ENCODE measurements at places on chromosomes 5 and 9. TPM values are rescaled to one million over a fixed set of nuclear protein-coding genes. Genes with fewer than 3 reads are reported as not detected.

The MCC gene
- 10.1 TPM for total RNA-seq

DNA sequence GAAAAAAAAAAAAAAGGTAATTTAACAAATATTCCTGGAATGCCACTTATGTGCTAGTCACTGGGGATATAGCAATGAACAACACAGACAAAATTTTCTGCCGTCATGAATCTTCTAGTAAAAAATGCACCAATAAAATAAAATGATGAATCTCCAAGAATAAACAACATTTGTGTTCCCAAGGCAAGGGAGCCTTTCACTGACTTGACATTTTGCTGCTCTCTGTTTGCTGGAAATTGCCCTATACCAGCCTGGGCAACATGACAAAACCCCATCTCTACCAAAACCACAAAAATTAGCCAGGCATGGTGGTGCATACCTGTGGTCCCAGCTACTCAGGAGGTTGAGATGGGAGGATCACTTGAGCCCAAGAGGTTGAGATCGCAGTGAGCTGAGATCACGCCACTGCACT is 64.5 kb upstream of the ERBIN start:
- DNase-seq, result no peak
- H3K36me3 ChIP-seq, result no peaks in the 10 kb centered on the region
- no peak overlapping the region for H3K4me3 ChIP-seq
- H3K27me3 ChIP-seq, result no peaks in the 10 kb centered on the region

DNA sequence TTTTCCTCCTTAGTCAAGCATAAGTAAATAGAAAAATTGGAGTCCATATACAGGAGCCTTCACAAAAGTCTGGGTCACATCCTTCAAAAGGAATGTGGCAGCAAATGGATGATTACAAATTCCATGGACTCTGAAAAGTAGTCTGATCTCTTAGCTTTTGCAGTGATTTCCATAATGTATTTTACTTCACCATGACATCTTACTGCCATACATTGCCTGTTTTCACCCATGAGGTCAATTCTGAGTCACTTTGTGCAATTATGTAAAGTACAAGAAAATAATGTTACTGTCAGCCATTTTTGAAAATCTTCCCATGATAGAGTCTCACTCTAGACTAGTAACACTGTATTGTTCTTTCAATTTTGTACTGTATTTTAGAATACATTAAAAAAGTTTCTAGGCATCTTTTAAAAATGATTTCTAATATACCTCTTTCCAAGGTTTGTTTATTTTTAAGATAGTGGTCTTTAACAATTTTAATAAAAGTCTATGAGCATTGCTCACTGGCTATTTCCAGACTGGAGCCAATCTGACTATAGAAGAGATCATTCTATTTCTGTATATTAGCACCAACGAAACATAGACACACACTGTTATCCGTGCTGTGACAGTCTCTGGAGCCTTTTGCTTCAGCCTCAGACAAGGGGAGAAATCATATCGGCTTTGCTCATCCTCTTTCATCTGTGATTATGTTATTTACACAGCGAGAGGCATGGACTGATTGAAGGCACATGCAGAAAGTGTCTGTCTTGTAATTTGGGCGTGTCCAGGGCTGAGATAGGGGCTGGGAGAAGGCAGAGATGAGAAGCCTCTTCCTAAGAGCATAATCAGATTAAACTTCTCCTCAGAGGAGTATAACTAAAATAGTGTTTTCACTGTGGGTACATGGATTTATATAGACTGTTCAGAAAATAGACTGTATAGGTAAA is 22.9 kb upstream of the ACTBL2 start:
- no peaks in the 10 kb centered on the region for H3K36me3 ChIP-seq
- H3K4me3 ChIP-seq, result no peak overlapping the region
- DNase-seq, result no peak
- no peaks in the 10 kb centered on the region for H3K4me1 ChIP-seq
- no peak overlapping the region for H3K27ac ChIP-seq

DNA sequence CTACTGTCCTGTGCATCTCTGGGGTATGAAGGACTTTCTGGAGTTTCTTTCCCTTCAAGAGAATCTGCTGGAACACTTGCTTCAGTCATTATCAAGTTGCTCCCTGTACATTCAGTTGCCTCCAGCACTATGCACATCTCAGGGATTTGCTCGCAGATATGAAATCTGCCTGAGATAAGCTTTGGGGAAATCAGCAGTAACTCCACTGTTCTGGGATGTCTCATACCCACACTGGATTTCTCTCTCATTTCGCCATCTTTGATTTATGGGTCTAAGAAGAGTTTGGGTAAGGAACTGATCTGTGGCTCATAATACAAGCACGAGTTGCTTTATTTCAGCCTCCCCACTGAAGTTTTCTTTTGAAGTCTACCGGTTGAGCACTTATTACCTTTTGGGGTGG is 585.6 kb downstream of the PSAT1 start:
- H3K4me3 ChIP-seq, result no peak overlapping the region
- no peaks in the 10 kb centered on the region for H3K36me3 ChIP-seq
- no peak for DNase-seq
- H3K27me3 ChIP-seq, result no peaks in the 10 kb centered on the region

- H3K27me3 ChIP-seq, result peaks cover 5% of the 10 kb centered on the region
- H3K27ac ChIP-seq, result no peak overlapping the region
- H3K4me3 ChIP-seq, result peak overlapping the region; percentile 93
- H3K4me1 ChIP-seq, result peaks cover 9% of the 10 kb centered on the region
- H3K36me3 ChIP-seq, result no peaks in the 10 kb centered on the region
Observed at GRCh38 chr9:137085920-137086530, 760 bp upstream of the MAN1B1 start.

- no peak for DNase-seq
- H3K27ac ChIP-seq, result no peak overlapping the region
- H3K36me3 ChIP-seq, result no peaks in the 10 kb centered on the region
- H3K4me3 ChIP-seq, result no peak overlapping the region
- H3K4me1 ChIP-seq, result peaks cover 35% of the 10 kb centered on the region
Observed at GRCh38 chr9:87389936-87390335, 107.7 kb upstream of the DAPK1 start.

The DMGDH gene
- 0.52 TPM for total RNA-seq

GRCh38 chr5:73030995-73031394 is 75.2 kb downstream of the FCHO2 start:
- H3K36me3 ChIP-seq, result no peaks in the 10 kb centered on the region
- peak; percentile 81 for DNase-seq
- peak overlapping the region; percentile 86 for H3K27ac ChIP-seq

- H3K27me3 ChIP-seq, result no peaks in the 10 kb centered on the region
- no peak overlapping the region for H3K27ac ChIP-seq
- H3K4me3 ChIP-seq, result no peak overlapping the region
- no peaks in the 10 kb centered on the region for H3K36me3 ChIP-seq
- no peak for DNase-seq
Observed at GRCh38 chr9:34689512-34689911, 1.6 kb downstream of the CCL19 start.

- DNase-seq, result no peak
- 0 out of 2 replicates have a peak, but pooled peaks cover 7% of the 10 kb centered on the region for H3K36me3 ChIP-seq
- peaks cover 14% of the 10 kb centered on the region for H3K4me1 ChIP-seq
- no peak overlapping the region for H3K27ac ChIP-seq
- no peaks in the 10 kb centered on the region for H3K27me3 ChIP-seq
Observed at GRCh38 chr5:6634788-6635430, 1.7 kb downstream of the SRD5A1 start.

The TRIP13 gene
- total RNA-seq, result 44.4 TPM

The EGFLAM gene
- total RNA-seq, result 0.50 TPM

DNA sequence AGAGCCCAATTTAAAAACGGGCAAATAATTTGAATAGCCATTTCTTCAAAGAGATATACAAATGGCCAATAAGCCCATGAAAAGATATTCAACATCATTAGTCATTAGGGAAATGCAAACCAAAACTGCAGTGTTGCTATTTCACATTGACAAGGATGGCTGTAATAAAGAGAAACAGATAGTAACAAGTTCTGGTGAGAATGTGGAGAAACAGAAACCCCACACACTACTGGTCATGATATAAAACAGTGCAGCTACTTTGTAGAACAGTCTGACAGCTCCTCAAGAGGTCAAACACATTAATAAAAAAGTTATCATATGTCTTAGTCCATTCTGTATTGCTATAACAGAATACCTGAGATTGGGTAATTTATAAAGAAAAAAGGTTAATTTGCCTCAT is 237.0 kb upstream of the GRAMD2B start:
- H3K4me3 ChIP-seq, result no peak overlapping the region
- no peaks in the 10 kb centered on the region for H3K36me3 ChIP-seq
- no peak for DNase-seq
- H3K4me1 ChIP-seq, result peaks cover 11% of the 10 kb centered on the region
- H3K27me3 ChIP-seq, result no peaks in the 10 kb centered on the region

All from GM23338 (cell line).